B cell (primary cell): ENCODE measurements at places on chromosomes 2 and 18. TPM values are rescaled to one million over a fixed set of nuclear protein-coding genes. Genes with fewer than 3 reads are reported as not detected.

GRCh38 chr2:237597196-237598145 lies 6.9 kb upstream of the RAB17 start:
- H3K27ac ChIP-seq = no peak overlapping the region
- no peaks in the 10 kb centered on the region for H3K4me1 ChIP-seq
- no peaks in the 10 kb centered on the region for H3K36me3 ChIP-seq
- no peak overlapping the region for H3K4me3 ChIP-seq
- no peaks in the 10 kb centered on the region for H3K27me3 ChIP-seq
- DNase-seq = no peak

GRCh38 chr18:55605733-55606338 lies 17.8 kb upstream of the TCF4 start:
- no peaks in the 10 kb centered on the region for H3K27me3 ChIP-seq
- peaks cover 8% of the 10 kb centered on the region for H3K4me1 ChIP-seq
- H3K36me3 ChIP-seq = no peaks in the 10 kb centered on the region

GRCh38 chr2:73642338-73643018 lies at the start of gene NAT8:
Gene NAT8, minus strand, starts transcription at chr2:73642422. Its CDS starts 794 bp downstream, at chr2:73641628.
- H3K4me3 ChIP-seq = no peak within 1 kb of the TSS
- no peak within 1 kb of the TSS for H3K27ac ChIP-seq
- no peaks in the 10 kb centered on the region for H3K4me1 ChIP-seq
- no peaks in the 10 kb centered on the region for H3K36me3 ChIP-seq
- DNase-seq = no peak

DNA sequence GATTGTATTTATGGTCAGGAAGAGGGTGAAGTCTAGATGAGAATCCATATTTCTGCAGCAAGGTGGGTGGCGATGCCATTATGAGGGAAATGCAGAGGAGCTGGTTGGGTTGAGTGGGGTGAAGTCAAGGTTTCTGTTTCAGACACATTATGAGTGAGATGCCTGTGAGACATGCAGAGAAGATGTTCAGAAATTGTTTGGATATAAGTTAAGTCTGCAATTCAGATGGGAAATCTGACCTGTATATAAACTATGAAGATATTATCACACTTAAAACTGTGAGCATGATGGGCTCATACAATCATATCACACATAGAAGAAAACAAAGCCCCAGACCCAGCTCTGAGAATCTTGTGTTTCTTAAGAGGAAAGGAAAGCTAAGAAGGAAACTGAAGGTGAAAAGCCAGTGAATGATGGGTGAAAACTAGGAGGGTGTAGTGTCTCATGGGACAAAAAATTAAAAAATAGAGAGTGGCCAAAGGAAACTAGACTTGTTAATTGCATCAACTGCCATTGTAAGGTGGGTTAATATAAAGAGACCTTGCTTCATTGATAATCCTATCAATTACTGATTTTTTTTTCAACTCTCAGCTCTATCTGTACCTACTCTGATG lies 14.2 kb downstream of the GALNT5 start:
- H3K4me3 ChIP-seq = no peak overlapping the region
- no peaks in the 10 kb centered on the region for H3K27me3 ChIP-seq
- H3K36me3 ChIP-seq = no peaks in the 10 kb centered on the region

- H3K4me1 ChIP-seq = no peaks in the 10 kb centered on the region
- DNase-seq = no peak
- no peaks in the 10 kb centered on the region for H3K36me3 ChIP-seq
- no peak overlapping the region for H3K4me3 ChIP-seq
These were observed 49.8 kb upstream of the THOC1 start for GRCh38 chr18:317618-318017.

DNA sequence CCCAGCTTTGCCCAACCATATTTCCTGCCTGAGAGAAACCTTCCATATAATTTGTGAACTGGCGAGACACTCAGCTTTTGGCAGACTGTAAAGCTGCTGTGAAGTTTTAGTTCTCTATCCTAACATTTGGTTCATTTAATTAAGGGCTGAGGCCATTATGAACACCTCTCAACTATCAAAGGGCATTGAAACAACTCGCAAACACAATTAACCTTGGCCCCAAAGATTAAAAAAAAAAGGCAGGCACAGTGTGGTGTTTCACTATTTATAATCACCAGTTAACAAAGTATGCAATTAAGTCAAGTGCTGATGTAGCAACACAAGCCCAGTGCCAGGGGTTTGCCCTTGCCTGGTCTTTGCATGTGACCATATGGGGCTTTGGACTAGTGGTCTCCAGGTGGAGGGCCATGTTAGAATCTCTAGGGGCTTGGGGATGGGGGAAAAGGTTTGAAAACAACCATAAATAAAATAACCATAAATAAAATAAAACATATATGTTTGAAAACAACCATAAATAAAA lies 297.6 kb upstream of the SKOR2 start:
- no peak for DNase-seq
- H3K27me3 ChIP-seq = no peaks in the 10 kb centered on the region
- H3K4me3 ChIP-seq = no peak overlapping the region

GRCh38 chr2:169329688-169330554 lies 32.4 kb downstream of the LRP2 start:
- DNase-seq = no peak
- no peak overlapping the region for H3K4me3 ChIP-seq
- H3K27ac ChIP-seq = no peak overlapping the region
- no peaks in the 10 kb centered on the region for H3K4me1 ChIP-seq
- no peaks in the 10 kb centered on the region for H3K27me3 ChIP-seq

DNA sequence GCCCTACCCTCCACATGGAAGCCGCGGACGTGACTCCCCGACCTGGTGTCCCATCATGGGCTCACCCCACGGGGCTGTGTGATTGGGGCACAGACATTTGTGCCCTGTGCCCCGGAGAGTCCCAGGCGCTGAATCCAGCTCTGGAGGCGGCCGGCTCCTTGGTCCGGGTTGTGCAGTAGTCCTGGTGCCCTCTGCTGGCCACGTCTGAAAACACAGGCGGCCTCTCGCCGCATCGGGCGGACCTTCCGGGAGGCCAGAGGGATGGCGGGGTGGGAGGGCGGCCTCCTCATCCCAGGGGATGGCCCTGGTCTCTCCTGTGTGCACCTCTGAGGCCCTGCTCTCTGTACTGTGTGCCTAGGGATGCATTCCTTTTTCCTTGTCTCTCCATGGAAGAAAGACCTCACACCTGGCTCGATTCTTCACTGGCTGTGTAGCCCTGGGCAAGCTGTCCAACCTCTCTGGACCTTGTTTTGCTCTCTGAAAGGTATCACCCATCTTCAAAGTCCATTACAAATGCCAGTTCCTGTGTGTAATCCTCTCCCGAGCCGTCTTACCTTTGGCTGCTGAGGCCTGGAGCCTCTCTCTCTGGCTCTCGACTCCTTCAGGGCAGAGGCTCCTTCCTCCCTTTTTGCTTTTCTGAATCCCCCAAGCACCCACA lies 27.6 kb downstream of the CELF4 start:
- H3K4me3 ChIP-seq = no peak overlapping the region
- no peaks in the 10 kb centered on the region for H3K36me3 ChIP-seq
- peaks cover 12% of the 10 kb centered on the region for H3K27me3 ChIP-seq
- H3K4me1 ChIP-seq = no peaks in the 10 kb centered on the region
- DNase-seq = peak; percentile 27

DNA sequence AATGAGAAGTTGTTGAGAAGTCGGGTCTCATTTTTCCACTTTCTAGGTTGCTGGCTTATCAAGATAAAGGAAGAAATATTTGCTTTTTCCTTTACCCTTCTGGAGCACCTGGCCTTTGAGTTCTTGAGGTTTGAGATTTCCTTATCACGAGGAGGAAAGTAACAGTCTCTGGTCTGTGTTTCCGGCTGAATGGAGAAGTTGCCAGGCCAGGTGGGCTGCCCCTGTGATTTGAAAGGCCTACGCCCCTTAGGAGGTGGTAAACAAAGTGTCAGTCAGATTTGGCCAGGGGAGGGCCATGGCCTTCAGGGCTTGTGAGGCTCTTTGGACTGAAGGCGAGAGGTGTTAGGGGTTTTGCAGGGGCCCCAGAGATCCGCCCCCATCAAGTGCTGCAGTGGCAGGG lies 156.7 kb upstream of the HAAO start:
- H3K27ac ChIP-seq = peak overlapping the region; percentile 83
- peaks cover 54% of the 10 kb centered on the region for H3K4me1 ChIP-seq
- peak; percentile 83 for DNase-seq

GRCh38 chr2:49286045-49286444 lies 131.7 kb upstream of the FSHR start:
- H3K4me1 ChIP-seq = no peaks in the 10 kb centered on the region

DNA sequence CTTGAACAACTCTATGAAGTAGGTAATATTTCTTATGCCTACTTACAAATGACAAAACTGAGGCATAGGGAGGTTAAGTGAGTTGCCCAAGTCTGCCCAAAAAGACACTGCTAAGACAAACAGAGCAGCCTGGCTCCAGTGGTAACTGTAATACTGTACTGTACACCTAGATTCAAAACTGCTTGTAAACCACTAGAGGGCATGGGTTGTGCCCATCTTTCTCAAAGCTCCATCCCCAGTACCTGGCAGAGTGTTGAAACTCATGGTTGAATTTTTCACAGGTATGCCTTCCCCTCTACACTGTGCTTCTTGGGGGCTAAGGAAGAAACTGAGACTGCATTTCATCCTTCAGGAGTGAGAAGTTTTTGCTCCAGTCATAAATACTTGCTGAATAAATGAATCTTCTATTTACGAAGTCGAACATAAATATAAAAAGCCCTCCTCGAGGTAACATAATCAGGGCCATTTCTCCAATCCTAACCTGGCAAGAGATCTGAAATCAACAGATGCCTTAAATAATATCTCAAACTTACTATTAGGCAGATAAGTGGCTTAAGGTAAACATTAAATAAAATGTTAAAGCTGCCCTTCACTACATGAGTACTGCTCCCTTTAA lies 2.0 kb downstream of the PPP4R1 start:
- no peak overlapping the region for H3K4me3 ChIP-seq
- peak; percentile 70 for DNase-seq
- H3K27ac ChIP-seq = no peak overlapping the region

DNA sequence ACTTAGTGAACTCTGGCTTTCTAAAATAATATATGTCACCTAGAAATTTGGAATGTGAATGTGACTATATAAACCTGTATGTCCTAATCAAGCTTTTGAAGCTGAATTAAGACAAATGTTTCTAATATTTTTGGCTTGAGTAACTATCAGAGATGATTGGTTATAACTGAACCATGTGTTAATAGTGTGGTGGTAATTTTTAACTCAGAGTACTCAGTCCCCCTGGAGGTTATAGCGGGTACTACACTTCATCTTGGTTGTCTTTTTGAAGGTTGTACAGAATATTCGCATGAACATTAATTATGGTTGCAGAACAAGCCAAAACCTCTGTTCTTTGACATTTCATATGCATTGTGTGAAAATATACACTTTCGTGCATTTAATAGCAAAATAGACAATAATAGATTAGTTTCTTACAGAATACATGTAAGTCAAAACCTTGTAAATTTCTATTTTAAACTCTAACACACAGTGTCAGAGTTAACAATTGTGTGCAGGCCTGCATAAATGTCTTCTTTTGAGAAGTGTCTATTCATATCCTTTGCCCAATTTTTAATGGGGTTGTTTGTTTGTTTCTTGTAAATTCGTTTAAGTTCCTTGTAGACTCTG lies 86.0 kb downstream of the OSBPL6 start:
- H3K4me1 ChIP-seq = no peaks in the 10 kb centered on the region
- H3K36me3 ChIP-seq = no peaks in the 10 kb centered on the region
- peak; percentile 36 for DNase-seq

- DNase-seq = no peak
- no peak overlapping the region for H3K4me3 ChIP-seq
- H3K27ac ChIP-seq = no peak overlapping the region
- H3K4me1 ChIP-seq = no peaks in the 10 kb centered on the region
These were observed 148.3 kb downstream of the HNMT start for GRCh38 chr2:138112536-138112935.

- peak; percentile 66 for DNase-seq
- H3K4me1 ChIP-seq = peaks cover 12% of the 10 kb centered on the region
- no peak overlapping the region for H3K27ac ChIP-seq
- H3K4me3 ChIP-seq = peak overlapping the region; percentile 56
- H3K27me3 ChIP-seq = no peaks in the 10 kb centered on the region
These were observed 29.9 kb downstream of the ANO7 start for GRCh38 chr2:241218131-241219029.

GRCh38 chr2:19806131-19806530 lies 95.7 kb downstream of the TTC32 start:
- H3K36me3 ChIP-seq = no peaks in the 10 kb centered on the region
- no peaks in the 10 kb centered on the region for H3K4me1 ChIP-seq
- H3K27ac ChIP-seq = no peak overlapping the region
- DNase-seq = no peak
- no peaks in the 10 kb centered on the region for H3K27me3 ChIP-seq

GRCh38 chr2:63027220-63027619 lies 23.4 kb upstream of the OTX1 start:
- no peaks in the 10 kb centered on the region for H3K27me3 ChIP-seq
- no peaks in the 10 kb centered on the region for H3K36me3 ChIP-seq
- no peak overlapping the region for H3K27ac ChIP-seq

GRCh38 chr2:239143858-239144712 lies 256.7 kb downstream of the HDAC4 start:
- H3K27me3 ChIP-seq = no peaks in the 10 kb centered on the region
- no peak overlapping the region for H3K4me3 ChIP-seq
- H3K27ac ChIP-seq = no peak overlapping the region
- DNase-seq = peak; percentile 49
- no peaks in the 10 kb centered on the region for H3K36me3 ChIP-seq

DNA sequence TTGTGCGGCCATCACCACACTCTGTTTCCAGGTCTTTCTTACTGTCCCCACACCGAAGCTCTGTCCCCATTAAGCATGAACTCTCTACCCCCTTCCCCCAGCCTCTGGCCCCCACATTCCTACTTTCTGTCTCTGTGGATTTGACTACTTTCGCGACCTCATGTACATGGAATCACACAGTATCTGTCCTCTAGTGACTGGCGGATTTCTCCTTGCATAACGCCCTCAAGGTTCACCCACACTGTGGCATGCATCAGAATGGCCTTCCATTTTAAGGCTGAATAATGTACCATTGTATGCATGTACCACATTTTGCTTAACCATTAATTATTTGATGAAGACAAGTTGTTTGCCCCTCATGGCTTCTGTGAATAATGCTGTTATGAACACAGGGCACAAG lies 467.6 kb upstream of the HS6ST1 start:
- H3K4me3 ChIP-seq = no peak overlapping the region
- no peaks in the 10 kb centered on the region for H3K4me1 ChIP-seq
- no peak for DNase-seq
- H3K27me3 ChIP-seq = no peaks in the 10 kb centered on the region
- H3K27ac ChIP-seq = no peak overlapping the region
- no peaks in the 10 kb centered on the region for H3K36me3 ChIP-seq

GRCh38 chr18:57705832-57706595 lies 84.4 kb upstream of the NARS1 start:
- no peaks in the 10 kb centered on the region for H3K4me1 ChIP-seq
- no peaks in the 10 kb centered on the region for H3K27me3 ChIP-seq
- H3K4me3 ChIP-seq = no peak overlapping the region
- H3K27ac ChIP-seq = no peak overlapping the region
- H3K36me3 ChIP-seq = no peaks in the 10 kb centered on the region
- no peak for DNase-seq

The CCDC85A gene
- total RNA-seq = not detected in 2 replicates

The TTC31 gene
- 69.4 and 72.3 TPM in 2 replicates for total RNA-seq

The SLC9A4 gene
- 0.07 and 0.20 TPM in 2 replicates for total RNA-seq

The RANBP2 gene
- total RNA-seq = 67.0 and 69.5 TPM in 2 replicates

The IL1A gene
- 0.19 TPM in 1 of 2 replicates, not detected in the other for total RNA-seq

The RPRM gene
- total RNA-seq = not detected in 2 replicates

The APCDD1 gene
- total RNA-seq = 0.46 and 1.1 TPM in 2 replicates
